ENCODE measurements at places on chromosomes 6 and 20.

DNA sequence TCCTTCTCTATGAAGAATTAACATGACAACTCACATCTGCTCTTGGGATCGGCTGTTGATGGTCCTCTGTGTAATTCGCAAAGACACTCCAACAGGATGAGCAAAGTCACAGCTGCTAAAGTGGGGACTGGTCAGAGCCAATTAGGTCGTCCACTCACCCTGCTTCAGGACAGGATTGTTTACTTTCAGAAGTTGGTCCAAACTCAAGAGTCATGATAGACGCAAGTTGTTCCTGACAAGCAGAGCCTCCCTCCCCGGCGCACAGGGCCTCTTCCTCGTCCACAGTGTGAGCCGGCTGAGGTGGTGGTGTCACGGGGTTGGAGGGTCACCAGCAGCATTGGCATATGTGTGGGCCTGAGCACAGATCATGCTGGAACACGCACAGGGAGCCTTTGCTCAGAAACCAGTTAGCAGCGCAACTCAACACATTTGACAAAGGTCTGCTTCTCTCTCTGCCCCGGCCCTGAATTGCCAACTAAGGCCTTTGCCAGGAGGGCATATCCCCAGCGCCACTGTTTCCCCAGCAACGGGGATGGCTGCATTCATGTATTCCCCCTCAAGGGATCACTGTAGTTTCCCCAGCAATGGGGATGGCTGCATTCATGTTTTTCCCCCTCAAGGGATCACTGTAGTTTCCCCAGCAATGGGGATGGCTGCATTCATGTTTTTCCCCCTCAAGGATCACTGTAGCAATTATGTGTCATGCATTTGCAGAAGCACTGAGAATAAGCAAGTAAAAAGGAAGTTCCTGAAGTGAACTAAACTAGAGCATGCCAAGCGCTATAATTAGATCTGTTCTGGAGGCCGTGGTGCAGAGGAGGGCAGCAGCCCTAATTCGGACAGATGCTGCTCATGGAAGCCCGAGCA, 111.7 kb downstream of the THBS2 start:
- DNase-seq = no peak

DNA sequence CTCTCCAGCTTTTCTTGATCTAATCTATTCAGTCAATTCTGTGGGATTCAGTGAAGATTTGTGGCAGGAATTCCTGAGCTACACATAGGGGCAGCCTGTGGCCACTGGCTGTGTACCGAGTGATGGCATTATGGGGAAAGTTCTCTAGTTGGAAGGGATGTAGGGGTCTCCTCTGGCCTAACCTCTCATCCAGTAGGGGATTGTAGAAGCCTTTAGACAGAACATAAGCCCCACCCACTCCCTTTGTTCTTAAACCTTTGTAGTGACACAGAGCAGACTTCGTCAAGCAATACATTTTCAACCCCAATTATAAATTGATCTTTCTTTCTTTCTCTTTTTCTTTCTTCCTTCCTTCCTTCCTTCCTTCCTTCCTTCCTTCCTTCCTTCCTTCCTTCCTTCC, 188.9 kb downstream of the QKI start:
- no peak for DNase-seq

DNA sequence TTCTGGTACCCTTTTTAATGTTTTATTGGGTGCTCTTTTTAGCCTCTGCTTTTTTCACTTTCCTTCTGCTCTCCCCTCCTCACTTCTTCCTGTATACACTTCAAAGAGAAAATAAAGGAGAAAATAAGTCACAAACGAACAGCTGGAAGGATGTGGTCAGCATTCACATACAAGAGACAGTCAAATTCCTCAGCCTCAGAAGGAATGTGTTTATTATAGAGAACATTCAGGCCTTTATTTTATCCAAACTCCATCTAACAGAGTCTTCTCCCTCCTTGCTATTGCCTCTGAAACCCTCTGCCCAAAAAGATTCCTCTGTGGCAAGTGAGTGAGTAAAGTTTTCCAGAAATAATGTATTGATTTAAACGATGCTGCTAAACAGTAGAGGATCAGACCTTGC, 490.4 kb downstream of the FRK start:
- no peak for DNase-seq

- DNase-seq = no peak
Measured at GRCh38 chr20:23193801-23194384, 107.8 kb upstream of the CD93 start.

- peak; percentile 44 for DNase-seq
Measured at GRCh38 chr20:19205981-19206396, 6.5 kb upstream of the SLC24A3 start.

- DNase-seq = no peak
Measured at GRCh38 chr20:3749689-3750531, 17.4 kb downstream of the HSPA12B start.

GRCh38 chr20:12076200-12076599, 158.5 kb downstream of the BTBD3 start:
- DNase-seq = no peak

- no peak for DNase-seq
Measured at GRCh38 chr20:19254956-19255355, 42.5 kb downstream of the SLC24A3 start.
